ENCODE measurements at places on chromosomes 12 and 14. TPM values are rescaled to one million over a fixed set of nuclear protein-coding genes. Genes with fewer than 3 reads are reported as not detected.

ZNF605 gene
- 9.1 TPM for total RNA-seq

SLC2A14 gene
- total RNA-seq, result not detected

MANSC4 gene
- not detected for total RNA-seq

C12orf57 gene
- 115 TPM for total RNA-seq

GPR65 gene
- total RNA-seq, result 0.09 TPM

RILPL1 gene
- 9.7 TPM for total RNA-seq

RAD52 gene
- 13.5 TPM for total RNA-seq

TARBP2 gene
- 42.1 TPM for total RNA-seq

ACSM4 gene
- total RNA-seq, result not detected

NANOG gene
- total RNA-seq, result not detected

SYT10 gene
- total RNA-seq, result not detected

P2RX4 gene
- total RNA-seq, result 20.8 TPM

MLEC gene
- 95.5 TPM for total RNA-seq

TSHR gene
- not detected for total RNA-seq

PLCZ1 gene
- total RNA-seq, result not detected

RNU4-1 gene
- total RNA-seq, result 465 TPM

POTEG gene
- total RNA-seq, result not detected

NGDN gene
- total RNA-seq, result 56.8 TPM

GRIN2B gene
- total RNA-seq, result not detected

OR4N5 gene
- not detected for total RNA-seq

PRB2 gene
- total RNA-seq, result not detected

CCDC38 gene
- not detected for total RNA-seq

APOF gene
- total RNA-seq, result not detected

LHX5 gene
- total RNA-seq, result not detected

GALNT9 gene
- 0.36 TPM for total RNA-seq

PXN gene
- 50.7 TPM for total RNA-seq

CLEC6A gene
- not detected for total RNA-seq

CLEC2D gene
- 0.99 TPM for total RNA-seq

STYK1 gene
- total RNA-seq, result 19.5 TPM

KERA gene
- not detected for total RNA-seq

KCNJ8 gene
- total RNA-seq, result not detected

NEUROD4 gene
- not detected for total RNA-seq

CELA1 gene
- not detected for total RNA-seq
